Dermis lymphatic vessel endothelial cell (primary cell): ENCODE measurements at places on chromosomes 12 and 14. TPM values are rescaled to one million over a fixed set of nuclear protein-coding genes. Genes with fewer than 3 reads are reported as not detected.

The ANG gene
- total RNA-seq, result 3.0 and 6.2 TPM in 2 replicates

The FGF6 gene
- not detected in 2 replicates for total RNA-seq

The CD9 gene
- total RNA-seq, result 958 and 1,785 TPM in 2 replicates

The CDH24 gene
- 0.54 and 0.69 TPM in 2 replicates for total RNA-seq
